ENCODE measurements at places on chromosomes 5 and 9. TPM values are rescaled to one million over a fixed set of nuclear protein-coding genes. Genes with fewer than 3 reads are reported as not detected.

NXNL2 gene
- not detected for total RNA-seq

SPINK6 gene
- total RNA-seq = not detected

- no peak overlapping the region for H3K27ac ChIP-seq
- H3K4me1 ChIP-seq = no peaks in the 10 kb centered on the region
These were observed 57.7 kb upstream of the FRRS1L start for GRCh38 chr9:109224751-109225150.

DNA sequence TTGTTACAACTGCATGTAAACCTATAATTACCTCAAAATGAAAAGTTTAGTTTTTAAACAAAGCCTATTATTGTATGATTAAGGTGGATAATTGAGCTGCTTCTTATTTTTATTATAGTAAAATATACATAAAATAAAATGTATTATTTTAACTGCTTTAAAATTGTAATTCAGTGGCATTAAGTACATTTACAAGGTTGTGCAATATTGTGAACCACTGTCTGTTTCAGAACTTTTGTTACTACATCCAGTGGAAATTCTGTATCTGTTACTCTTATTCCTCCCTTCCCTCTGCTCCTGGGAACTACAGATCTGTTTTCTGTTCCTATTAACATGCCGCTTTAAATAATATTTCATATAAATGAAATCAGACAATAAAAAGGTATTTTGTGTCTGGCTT, 37.1 kb downstream of the ITGA1 start:
- no peaks in the 10 kb centered on the region for H3K36me3 ChIP-seq
- no peak overlapping the region for H3K4me3 ChIP-seq
- H3K4me1 ChIP-seq = peaks cover 14% of the 10 kb centered on the region
- H3K27me3 ChIP-seq = no peaks in the 10 kb centered on the region
- H3K27ac ChIP-seq = no peak overlapping the region

PCDHGB2 gene
- total RNA-seq = 9.8 TPM

SETD9 gene
- 19.2 TPM for total RNA-seq

- no peak overlapping the region for H3K4me3 ChIP-seq
- DNase-seq = no peak
- no peak overlapping the region for H3K27ac ChIP-seq
- no peaks in the 10 kb centered on the region for H3K4me1 ChIP-seq
- H3K36me3 ChIP-seq = peaks cover 36% of the 10 kb centered on the region
These were observed 21.6 kb downstream of the RIC1 start for GRCh38 chr9:5650356-5651105.

DNA sequence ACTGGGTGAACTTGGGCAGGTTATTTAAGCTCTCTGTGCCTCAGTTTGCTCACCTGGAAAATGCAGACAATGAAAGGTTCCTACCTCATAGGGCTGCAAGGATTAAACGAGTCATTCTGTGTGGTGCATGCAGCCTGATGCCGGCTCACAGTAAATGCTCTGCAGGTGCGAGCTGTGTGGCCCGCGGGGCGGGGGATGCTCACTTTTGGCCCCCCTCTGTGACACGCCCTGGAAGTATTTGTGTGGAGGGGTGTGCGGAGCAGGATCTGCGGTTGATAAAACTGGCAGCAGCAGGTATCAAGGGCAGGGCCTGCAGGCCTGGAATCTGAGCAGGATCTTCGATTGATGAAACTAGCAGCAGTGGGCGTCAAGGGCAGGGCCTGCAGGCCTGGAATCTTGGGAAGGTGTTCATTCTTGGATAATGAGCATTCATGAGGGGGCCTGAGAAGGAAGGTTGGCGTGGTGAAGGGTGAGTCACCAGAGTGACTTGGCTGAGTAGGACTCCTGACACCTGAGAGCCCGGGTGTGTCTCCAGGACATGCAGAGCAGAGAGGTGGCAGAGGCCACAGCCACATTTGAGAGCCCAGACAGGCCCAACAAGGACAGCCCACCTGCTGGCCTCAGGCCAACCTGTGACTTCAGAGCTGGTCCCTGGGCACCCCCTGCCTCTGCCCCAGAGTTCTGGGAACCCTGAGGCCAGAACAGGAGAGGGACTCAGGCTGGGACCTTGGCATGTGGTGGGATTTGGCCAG, 11.9 kb downstream of the UNC5A start:
- no peaks in the 10 kb centered on the region for H3K36me3 ChIP-seq
- no peak for DNase-seq
- H3K27ac ChIP-seq = no peak overlapping the region
- H3K4me3 ChIP-seq = no peak overlapping the region
- H3K27me3 ChIP-seq = no peaks in the 10 kb centered on the region

TLE1 gene
- not detected for total RNA-seq

BTNL3 gene
- not detected for total RNA-seq
